ENCODE measurements at places on chromosomes 6 and 20.

- DNase-seq = no peak
Measured at GRCh38 chr20:47348539-47349142, 7.9 kb downstream of the ZMYND8 start.

DNA sequence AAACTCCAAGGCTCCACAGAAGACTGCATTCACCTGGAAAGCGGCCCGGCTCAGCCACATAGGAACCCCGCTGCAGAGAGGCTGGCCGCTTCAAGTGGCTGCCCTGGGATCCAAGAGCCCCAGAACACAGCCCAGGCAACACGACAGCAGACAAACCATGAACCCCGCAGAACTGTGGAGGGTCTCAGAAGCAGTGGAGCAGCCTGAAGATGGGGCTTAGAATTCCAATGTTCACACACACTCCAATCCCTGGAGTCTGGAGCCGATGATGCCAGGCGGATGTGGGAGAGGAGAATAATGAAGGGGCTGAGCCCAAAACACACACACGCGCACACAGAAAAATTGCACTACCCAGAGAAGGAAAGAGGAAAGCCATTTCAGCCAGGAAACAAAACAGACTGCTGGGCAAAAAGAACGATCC is 52.4 kb downstream of the NINL start:
- no peak for DNase-seq

DNA sequence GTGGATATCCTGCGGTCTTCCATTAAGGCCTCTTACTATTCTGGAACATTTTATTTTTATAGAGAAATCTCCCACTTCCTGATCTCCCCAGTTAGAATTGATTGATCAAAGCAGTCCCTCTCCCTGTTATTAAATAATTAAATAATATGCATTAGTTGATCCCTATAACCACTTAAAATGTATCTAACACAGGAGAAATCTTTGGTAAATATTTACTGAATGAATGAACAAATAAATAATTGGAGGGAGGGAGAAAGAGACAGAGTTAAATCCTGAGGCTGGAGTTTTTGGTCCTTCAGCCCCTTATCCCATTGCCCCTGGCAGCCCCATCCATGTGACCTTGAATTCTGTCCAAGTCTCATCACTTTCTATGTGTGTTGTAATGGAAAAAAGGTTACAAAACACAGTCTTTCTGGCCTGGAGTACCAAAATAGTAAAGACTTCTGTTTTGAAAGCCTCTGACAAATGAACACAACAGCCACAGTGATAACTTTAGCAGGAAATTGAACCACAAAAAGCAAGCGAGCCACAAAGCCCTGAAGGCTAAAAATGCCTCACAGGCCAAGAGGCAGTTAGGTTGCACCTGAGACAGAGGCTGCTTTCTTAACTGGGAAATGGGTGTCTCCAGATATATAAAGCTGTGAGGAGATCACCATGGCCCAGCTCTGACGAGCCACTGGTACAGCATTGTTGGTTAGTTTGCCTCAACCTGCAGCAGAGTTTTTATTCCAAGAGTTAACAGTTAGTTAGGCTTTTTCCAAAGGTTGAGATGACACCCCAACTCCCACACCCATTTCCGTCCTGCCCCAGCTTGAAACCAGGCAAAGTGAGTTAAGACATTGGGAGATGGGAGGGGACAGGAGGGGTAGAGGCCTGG is 11.3 kb downstream of the NT5E start:
- DNase-seq = no peak

DNA sequence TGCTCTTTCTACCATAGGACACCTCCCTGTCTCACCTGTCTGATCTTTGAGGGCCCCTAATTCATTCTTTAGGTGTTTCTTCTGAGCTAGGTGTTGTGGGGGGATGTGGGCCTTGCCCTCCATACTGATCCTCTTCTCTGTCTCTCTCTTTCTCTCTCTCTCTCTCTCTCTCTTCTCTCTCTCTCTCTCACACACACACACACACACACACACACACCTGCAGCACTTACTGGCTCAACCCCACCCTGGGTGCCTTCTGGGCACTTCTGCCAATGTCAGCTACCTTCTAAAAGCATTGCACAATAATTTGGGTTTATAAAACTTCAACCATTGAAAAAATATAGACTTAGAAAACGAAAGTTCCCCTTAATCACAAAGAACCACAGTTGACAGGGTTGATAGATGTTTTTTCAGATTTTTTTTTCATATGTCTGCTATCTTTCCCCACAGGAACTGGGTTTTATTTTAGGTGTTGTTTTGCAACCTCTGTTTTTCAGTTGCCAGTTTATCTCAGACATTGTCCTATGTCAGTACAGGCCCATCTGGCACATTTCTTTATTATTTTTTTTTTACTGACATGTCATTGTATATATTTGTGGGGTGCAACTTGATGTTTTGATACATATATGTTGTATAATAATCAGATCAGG is 28.1 kb downstream of the PKIG start:
- DNase-seq = no peak

DNA sequence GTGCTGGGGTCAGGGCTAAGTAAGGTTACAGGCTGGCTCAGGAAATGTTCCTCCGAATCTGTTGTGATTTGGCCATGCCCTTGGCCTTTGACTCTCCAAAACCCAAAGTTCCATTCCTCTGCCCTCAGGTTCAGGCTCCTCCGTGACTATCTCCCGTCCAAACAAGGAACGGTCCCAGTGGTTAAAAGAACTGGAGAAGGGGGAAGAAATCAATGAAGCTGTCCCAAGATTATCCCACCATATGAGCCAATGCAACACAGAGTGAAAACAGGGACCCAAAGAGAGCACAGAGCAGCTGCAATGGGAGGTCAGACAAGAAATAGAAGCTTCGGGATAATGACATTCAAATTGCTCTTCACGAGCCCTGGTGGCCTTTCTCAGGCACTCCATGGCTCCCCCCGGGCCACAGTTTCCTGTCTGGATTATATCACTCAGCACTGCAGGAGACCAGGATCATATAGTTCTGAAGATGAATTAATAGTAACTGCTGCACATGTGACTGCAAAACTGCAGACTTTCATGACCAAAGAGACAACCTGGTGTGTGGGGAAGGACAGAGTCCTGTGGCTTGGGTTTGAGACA is 211.3 kb downstream of the ZNF217 start:
- no peak for DNase-seq

DNA sequence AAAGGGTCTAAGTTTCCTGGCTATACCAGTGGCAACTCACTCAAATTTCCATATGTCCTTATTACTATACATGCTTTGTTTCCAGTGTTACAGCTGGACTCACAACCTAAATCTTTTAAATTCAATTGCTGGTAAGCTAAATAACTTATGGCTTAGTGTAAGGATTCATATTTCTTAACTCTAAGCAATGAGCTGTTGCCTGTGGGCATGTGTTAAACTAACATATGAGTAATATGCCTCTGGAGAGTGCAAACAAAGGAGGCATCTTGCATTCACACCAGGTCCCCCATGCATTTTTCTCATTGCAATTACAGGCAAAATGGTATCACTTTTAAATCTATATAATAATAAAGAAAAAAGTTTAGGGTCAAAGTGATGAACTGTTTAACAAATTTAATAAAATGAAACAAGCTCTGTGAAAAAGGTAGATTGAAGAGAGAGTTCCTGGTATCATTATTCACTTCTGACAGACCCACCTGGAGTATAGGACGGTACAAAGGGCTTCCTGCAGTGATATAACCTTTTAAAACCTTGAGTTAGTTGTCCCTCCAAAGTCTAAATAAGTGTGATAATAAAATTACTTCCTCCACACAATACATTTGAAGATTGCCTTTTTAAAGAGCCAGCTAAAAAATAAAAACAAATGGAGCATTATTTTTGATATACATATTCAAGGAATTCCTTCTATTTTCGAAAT is 57.6 kb upstream of the HMGCLL1 start:
- no peak for DNase-seq

GRCh38 chr6:92534109-92534508 is 885.2 kb downstream of the EPHA7 start:
- no peak for DNase-seq

DNA sequence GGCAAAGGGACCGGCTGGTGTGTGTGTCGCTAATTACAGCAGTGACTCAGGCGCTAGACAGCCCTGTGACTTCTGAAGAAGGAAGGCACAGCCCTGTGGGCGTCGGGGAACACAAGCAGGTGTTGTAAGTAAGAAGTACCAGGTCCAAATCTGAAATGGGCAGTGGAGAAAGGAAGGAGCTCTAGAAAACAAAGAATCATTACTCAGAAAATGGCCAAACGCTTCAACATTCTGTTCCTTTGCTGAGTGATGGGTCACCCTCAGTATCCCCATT is 106.8 kb downstream of the PXDC1 start:
- DNase-seq = no peak

DNA sequence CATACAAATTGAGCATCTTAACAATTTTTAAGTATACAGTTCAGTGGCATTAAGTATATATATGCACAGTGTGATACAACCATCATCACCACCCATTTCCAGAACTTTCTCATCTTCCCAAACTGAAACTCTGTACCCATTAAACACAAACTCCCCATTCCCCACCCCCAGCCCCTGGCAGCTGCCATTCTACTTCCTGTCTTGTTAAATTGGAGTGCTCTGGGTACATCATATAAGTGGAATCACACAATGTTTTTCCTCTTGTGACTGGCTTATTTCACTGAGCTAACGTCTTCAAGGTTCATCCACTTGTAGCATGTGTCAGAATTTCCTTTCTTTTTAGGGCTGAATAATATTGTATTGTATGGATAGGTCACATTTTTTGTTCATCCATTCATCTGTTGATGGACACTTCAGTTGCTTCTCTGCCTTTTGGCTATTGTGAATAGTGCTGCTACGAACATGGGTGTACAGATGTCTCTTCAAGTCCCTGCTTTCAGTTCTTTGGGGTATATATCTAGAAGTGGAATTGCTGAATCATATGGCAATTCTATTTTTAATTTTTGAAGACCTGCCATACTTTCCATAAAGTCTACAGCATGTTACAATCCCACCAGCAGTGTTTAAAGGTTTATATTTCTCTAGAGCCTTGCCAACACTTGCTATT is 19.6 kb upstream of the RREB1 start:
- no peak for DNase-seq

DNA sequence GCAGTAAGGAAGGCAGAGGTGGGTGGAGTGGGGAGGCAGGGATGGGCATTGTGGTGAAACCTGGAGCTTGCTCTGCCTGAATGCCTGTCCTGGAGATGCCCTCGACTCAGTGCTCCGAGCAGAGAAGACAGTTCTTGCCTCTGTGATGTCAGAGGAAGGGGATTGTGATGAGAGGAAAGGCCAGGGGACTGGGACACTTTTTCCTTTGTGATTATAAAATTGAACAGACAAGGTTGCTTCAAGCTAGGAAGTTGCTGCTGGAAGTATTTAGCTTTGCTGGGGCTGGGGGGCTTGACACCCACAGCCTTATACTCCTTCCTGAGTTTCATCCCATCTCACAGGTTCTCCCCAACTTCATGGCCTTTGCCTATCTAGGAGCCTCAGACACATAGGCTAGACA is at the start of gene SIRPD:
TSS of gene SIRPD (minus strand) at position 101 of the 400 bp plus-strand sequence. CDS start at position 49, 52 bp downstream.
- DNase-seq = no peak

- DNase-seq = no peak
Measured at GRCh38 chr20:33744773-33745385, 13.1 kb downstream of the ZNF341 start.

DNA sequence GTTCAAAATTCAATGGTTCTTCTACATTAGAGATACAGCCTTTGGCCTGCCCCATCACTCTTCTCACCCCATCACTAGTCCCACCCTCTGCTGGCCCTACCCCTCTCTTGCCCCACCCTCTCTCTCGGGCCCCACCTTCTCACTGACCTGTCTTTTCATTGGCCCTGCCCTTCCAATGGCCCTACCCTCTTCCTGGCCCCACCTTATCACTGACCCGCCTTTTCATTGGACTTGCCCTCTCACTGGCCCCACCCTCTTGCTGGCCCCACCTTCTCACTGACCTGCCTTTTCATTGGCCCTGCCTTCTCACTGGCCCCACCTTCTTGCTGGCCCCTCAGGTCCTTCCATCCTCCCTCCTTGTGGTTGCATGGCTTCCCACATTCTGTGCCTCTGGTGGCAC is 107.2 kb upstream of the PLEKHG1 start:
- DNase-seq = no peak

- no peak for DNase-seq
Measured at GRCh38 chr6:155351273-155352129, 37.2 kb upstream of the TFB1M start.

DNA sequence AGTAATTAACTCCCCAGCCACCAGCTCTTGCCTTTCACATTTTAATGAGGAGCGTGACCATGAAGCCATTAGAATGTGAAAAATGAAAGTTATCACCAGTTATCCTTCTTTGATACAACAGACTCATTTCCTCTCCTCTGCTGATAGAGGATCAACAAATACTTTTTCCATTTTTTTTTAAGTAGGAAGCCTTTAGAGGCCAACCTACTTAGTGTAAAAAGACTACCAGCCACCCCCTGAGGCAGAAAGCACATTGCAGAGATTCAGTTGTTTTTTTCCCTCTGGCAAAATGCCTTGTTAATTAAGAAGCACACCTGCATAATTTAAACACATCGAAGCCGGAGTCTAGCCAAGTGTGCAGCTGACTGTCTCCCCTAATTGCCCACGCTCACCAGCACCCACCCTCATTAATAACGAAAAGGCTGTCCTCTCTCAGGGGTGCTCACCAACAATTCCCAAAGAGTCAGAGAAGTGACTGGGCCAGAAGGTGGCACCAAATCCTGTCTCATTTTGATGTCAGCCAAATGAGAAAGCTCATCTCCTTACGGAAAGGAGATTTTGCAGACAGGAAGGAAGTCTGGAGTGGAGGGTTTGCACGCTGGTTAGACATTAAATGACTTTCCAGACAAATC is 60.9 kb upstream of the MC3R start:
- DNase-seq = no peak
